Dermis microvascular lymphatic vessel endothelial cell (primary cell): ENCODE measurements at places on chromosomes 4 and X. TPM values are rescaled to one million over a fixed set of nuclear protein-coding genes. Genes with fewer than 3 reads are reported as not detected.

- no peak for DNase-seq
Measured at GRCh38 chrX:153400146-153401132, 711 bp downstream of the PNMA6E start.

GRCh38 chrX:47204970-47205369, 11.3 kb downstream of the UBA1 start:
- no peak for DNase-seq

- no peak for DNase-seq
Measured at GRCh38 chrX:45771560-45772340, 571.1 kb upstream of the DIPK2B start.

DNA sequence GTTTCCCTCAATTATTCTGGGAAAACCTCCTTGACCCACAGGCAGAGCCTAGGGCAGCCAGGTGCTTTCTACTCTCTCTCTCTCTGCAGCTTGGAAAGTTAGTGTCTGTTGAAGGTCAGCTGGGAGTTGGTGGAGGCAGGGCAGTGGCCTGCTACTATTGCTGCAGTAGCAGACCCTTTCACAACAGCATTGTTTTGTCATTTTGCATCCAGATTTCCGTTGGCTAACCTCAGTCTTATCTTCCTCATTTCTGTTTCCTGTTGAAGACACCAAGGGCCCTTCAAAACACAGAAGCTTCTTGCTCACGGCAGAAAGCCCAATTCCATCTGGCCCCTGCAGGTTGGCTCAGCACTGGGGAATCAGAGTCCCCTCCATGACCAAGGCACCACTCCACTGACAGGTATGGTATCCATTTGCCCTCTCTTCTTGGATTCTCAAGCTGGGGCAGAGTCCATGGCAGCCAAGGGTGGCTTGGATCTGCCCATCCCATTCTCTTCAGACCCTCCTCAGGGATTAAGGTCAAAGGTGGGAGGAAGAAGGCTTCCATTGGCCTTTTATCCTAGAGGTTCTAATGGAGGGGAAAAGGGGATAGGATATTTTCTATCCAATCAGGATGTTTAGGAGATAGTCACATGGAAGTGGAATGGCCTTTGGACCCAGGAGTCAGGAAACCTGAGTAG, 24.6 kb downstream of the VSIG4 start:
- no peak for DNase-seq

DNA sequence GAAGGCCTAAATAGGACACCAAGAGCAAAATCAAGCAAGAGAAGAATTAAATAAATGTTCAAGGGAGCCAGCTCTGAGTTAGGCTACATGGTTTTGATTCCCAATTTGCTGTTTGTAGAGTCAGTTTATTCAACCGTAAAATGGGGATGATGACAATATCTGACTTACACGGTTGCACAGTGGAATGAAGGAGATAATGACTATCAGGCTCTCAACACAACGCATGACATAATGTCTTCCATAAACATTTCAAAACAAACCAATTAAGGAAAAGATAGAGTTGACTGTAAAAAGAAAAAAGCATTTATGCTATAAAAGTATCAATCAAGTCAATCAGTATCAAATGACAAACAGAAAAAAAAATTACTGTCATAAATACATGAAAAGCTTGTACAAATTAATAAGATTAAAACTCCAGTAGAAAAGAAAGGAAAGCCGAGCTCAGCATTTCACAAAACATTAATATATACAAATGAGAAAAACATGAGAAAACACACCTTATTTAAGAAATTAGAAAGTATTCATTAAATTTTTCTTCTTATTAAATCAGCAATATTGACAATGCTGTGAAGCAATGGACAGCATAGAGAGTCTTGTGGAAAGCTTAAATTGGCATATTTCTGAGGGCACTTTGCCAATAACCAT, 179.0 kb downstream of the SCFD2 start:
- DNase-seq, result no peak

GRCh38 chr4:65845199-65845773, 175.0 kb upstream of the EPHA5 start:
- DNase-seq, result no peak

- DNase-seq, result peak; percentile 32
Measured at GRCh38 chr4:128862608-128863311, 53.3 kb downstream of the JADE1 start.

- no peak for DNase-seq
Measured at GRCh38 chr4:8281519-8282133, 12.1 kb downstream of the HTRA3 start.

GRCh38 chr4:186790630-186791029, 67.0 kb upstream of the FAT1 start:
- DNase-seq, result no peak

DNA sequence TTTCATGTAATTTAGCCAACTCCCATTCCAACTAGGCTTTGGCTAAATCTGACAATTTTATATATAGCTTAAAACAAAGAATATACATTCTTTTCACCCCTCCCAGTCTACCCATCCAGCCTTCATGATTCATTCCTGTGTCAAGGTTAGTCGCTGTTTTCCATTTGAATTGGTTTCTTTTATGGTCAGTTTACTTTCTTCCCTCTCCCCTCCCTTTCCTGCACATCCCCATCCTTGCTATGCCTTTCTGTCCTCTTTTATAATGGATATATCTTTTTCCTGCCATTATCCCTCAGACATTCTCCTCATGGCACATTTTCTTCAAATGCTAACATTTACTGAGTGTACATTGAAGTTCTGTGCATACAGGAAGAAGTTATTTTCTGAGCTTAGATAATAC, 4.7 kb downstream of the ZXDB start:
- no peak for DNase-seq

GRCh38 chr4:140012688-140013486, 141.1 kb downstream of the MAML3 start:
- DNase-seq, result peak; percentile 57

DNA sequence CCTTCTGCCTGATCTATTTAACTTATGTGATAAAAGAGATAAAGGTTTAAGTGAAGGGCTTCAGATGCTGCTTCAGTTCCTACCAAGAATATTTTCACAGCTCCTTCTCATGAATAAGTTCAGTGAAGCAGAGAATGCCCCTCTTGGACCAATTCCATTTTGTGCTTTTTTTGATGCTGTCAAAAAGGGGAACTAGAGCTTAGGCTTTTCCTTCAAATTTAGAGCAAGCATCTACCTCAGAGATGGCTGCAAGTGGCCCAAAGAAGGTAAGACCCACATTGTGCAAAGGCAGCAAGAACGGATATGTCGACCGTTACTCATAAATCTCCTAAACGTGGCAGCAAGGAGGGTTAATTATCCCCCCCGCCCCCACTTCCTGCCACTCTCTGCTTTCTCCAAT, 4.5 kb downstream of the CHRDL1 start:
- DNase-seq, result no peak

DNA sequence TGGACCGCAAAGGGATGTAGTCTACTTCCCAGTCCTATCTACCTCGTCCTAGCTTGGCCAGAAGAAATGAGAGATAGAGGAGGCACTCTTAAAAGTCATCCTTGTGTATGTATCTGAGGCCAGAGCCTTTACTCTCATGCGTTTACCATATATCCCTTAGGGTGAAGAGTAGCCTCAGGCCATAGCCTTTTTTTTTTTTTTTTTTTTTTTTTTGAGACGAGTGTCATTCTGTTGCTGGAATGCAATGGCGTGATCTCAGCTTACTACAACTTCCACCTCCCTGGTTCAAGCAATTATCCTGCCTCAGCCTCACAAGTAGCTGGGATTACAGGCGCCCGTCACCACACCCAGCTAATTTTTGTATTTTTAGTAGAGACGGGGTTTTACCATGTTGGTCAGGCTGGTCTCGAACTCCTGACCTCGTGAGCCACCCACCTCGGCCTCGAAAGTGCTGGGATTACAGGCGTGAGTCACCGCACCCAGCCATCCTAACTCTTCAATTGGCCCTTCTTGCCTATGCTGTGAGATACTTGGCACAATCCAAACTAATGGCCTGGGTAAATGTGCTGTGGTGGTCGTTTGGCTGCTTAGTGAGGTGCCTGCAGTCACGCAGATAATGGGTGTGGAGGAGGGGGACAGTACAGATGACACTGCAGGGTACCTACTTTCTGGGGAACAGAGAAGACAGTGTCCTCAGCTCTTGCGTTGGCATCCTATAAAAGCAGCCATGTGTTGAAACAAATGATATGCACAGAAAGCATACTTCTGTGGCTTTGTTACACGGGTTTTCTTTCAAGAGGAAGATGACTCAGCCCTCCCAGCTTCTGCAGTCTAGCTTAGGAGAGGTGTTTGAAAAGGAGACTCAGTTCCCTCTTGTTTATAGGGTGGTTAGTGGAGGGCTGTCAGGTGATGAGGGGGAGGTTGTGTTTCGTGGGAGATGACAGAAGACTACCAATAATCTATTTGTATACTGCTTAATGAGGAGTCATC, 10.4 kb upstream of the DGAT2L6 start:
- DNase-seq, result peak; percentile 67

DNA sequence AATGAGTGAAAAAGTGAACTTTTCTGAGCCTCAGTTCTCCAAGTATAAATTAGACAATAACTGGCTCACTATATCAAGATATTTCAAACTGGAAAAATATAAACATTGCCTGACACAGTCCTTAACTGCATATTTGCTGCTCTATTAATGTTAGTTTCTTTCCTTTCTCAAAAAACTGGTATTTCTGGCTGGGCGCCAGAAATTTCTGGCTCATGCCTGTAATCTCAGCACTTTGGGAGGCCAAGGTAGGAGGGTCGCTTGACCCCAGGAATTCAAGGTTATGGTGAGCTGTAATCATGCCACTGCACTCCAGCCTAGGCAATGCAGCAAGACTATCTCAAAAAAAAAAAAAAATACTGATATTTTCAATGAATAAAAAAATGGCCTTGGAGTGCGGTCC, 227.0 kb downstream of the MAGEB17 start:
- no peak for DNase-seq

DNA sequence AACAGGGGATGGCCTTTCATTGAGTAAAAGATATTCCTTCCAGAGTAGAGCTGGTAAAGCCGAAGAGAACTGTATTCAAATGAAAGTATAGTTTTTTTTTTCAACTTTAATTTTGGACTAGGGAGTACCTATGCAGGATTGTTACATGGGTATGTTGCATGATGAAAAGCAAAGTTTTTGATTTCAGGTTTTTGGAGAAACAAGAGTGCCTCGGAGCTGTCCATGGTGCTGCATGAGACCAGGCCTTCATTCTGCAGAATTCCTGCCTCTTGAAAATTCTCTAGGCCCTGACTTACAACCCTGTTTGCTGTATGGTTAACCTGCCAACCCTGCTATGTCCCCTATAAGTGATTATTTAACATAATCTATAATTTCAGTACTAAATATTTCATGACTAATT, 1065.7 kb upstream of the FTHL17 start:
- DNase-seq, result no peak

DNA sequence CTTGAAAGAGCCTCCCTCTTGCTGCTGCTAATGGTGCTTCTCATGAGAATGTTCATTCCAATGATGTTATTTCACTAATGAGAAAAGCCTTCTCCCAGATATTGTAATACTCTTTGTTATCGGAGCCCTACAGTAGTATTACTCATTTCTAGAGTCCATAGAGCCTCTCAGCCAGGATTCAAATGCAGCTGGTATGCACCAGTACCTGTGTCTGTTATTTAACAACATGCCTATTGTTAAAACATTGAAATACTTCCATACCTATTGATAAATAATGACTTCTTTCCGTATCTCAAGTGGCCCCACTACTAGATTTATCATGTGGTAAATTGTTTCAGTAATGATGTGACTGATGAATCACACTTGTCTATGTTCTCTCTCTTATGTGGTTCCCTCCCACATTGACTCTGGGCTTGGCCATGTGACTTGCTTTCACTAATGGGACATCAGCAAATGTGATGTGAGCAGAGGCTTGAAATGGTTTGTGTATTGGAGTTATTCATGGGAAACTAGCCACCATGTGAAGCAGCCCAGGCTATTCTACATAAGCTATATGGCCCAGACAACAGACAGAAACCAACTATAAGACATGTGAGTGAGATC, 207.6 kb downstream of the THOC2 start:
- DNase-seq, result no peak

GRCh38 chrX:74246524-74246923, 57.5 kb upstream of the ZCCHC13 start:
- DNase-seq, result no peak

DNA sequence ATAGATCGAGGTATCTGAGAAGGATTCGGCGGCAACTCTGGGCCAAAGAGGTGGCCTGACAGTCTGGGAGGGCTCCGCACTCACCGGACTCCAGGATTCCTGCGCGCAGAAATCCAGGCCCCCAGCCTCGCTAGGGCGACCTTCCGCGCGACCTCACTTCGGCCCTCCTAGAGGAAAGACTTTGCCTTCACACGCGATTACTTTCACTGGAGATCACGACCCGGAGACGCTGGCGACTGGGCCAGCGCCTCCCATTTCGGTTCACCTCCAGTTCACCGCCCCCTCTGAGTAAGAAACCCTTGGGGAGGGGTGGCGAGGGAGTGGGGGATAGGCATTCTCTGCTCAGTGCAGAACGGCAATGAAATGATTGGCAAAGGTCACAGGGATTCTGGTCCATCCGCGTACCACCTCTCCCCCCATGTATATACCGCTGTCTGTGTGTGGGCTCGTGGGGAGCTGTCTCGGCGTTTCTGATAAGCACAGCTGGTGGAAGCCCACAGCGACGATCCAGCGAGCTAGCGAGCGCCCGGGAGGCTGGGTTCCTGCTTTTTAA, 2.5 kb downstream of the POU3F4 start:
- DNase-seq, result no peak

DNA sequence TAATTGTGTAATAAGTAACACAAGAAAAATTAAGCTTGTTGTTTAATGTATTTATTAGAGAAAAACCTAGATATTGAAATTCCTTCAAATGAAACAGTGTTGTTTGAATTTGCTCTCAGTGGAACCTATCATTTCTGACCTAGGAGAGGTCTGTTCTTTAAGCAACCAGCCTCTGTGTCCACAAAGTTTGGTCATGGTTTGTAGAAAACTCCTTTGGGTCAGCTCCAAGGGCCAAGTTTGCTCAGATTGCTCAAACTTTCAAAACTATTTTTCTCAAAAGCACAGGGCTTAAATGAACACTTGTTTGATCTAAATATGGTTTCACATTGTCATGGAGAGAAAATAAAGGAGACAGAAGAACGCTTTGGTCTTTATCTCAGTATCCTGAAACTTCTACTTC, 29.6 kb upstream of the RPL34 start:
- no peak for DNase-seq

DNA sequence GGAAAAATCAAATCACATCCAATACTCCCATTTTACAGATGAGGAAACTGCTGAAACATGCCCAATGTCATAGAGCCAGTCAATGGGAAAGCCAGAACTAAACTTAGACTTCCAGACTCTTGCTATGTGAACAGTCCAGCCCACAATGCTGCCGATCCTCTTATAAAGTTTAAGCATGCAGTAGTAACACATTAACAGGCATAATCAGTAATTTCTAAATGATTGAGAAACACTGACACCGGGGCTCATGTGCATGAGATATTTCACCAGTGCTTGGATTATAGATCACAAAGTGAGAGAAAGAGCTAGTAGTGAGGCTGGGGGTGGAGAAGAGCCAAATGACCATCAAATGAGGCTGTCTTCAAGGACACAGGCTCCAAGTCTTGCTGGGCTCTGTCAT, 2.5 kb downstream of the BDH2 start:
- DNase-seq, result no peak

- peak; percentile 69 for DNase-seq
Measured at GRCh38 chrX:12701628-12702027, 89.6 kb upstream of the PRPS2 start.

The ANXA3 gene
- total RNA-seq, result 16.2 and 36.1 TPM in 2 replicates

The GPR50 gene
- not detected in 2 replicates for total RNA-seq

The NHS gene
- total RNA-seq, result 0.13 TPM in 2 replicates

The AMTN gene
- not detected in 2 replicates for total RNA-seq

The CABS1 gene
- not detected in 2 replicates for total RNA-seq

The FABP2 gene
- not detected in 2 replicates for total RNA-seq

The APLN gene
- total RNA-seq, result 13.9 and 19.3 TPM in 2 replicates

The ITM2A gene
- total RNA-seq, result 25.2 and 95.0 TPM in 2 replicates

The SPANXA1 gene
- not detected in 2 replicates for total RNA-seq

The TRIM60 gene
- not detected in 2 replicates for total RNA-seq

The ZCCHC18 gene
- total RNA-seq, result 1.2 and 3.3 TPM in 2 replicates

The MAGED4 gene
- total RNA-seq, result 18.9 and 33.4 TPM in 2 replicates

The PASD1 gene
- not detected in 2 replicates for total RNA-seq
